Fibroblast of skin of back (primary cell): ENCODE measurements at places on chromosomes 5 and 9.

DNA sequence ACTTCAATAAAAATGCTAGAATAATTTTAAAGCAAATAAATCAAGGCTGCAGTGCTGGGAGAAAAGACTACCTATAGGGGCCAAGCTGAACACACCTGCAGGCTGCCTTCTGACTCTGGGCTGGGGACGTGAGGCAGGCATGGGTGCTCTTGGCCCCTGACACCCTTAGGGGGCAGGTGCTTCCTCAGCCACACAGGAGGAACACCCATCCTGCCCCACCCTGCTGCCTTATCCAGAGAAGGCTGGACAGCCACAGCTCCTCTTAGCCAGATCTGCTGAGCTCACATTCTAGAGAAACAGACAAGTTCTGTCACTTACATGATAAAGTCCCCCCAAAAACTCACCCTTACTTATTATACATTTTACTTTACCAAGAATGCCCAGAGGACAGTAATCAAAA is 6.6 kb upstream of the LMX1B start:
- no peak for DNase-seq

DNA sequence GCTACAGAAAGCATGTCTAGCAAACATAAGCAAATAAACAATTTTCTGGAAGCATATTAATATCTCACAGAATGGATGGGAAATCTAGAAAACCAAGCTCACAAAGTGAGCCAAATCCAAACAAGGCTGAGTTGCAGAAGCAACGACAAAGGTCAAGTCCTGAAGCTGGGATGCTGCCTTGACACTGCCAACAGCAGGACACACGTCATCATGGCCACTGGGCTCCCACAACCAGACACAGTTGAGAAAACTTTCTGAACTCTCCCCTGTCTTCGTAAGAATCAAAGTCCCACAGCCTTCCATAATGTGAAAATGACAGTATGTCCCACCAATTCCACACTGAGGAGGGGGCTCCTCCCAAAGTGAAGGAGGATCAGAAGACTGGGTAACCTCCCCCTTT is 37.6 kb downstream of the EPB41L4A start:
- DNase-seq, result no peak

DNA sequence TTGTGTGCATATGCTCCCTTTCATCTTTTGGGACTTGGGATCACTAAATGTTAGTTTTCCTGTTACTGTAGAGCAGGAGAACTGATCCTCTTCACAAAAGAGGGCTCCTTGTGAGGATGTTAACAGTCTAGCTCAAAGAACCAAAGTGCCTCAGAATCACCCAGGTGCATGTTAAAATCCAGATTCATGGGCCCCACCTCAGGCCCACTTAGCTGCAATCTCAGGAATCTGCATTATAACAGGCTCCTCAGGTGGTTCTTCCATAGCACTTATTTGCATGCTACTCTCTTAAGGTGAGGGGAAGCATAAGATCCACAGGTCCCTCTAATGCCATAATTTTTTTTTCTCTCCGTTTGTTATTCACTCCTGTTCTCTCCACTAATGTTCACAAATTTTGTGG is 14.8 kb upstream of the MEF2C start:
- no peak for DNase-seq

DNA sequence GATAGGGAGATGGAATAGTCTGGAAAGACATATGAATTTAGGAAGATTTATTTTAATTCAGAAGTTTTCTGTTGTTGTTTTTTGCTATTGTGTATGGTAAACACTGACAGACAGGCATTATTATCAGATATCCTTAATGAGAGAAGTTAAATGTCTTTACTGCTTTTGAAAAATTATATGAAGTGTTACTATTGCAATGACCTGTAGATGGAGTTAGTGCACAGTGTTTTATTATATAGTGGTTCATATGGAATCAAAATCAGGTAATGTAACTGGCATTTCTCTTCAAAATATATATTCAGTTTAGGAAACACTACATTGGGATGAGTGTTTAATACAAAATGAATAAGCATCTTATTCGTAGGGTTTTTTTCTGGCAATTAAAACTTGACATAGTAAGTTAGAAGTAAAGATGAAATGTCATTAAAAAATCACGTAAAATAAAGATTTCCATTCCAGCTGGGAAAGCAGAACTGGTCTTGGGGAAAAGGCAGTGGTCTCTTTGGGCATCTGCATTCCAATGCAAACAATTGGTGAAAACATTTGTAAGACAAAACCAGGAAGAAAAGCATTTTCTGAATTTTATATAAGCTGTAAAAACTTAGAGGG is 3.9 kb downstream of the GABRA1 start:
- no peak for DNase-seq

- no peak for DNase-seq
These were observed 210.8 kb downstream of the TRPM3 start for GRCh38 chr9:70910598-70910997.

- DNase-seq, result peak; percentile 12
These were observed 20.6 kb upstream of the NR5A1 start for GRCh38 chr9:124527781-124528180.

- DNase-seq, result peak; percentile 49
These were observed at the start of gene FGFR4 for GRCh38 chr5:177086654-177087397. TSS of gene FGFR4 (plus strand) at chr5:177086915. CDS start at chr5:177089603, 2,688 bp downstream.

DNA sequence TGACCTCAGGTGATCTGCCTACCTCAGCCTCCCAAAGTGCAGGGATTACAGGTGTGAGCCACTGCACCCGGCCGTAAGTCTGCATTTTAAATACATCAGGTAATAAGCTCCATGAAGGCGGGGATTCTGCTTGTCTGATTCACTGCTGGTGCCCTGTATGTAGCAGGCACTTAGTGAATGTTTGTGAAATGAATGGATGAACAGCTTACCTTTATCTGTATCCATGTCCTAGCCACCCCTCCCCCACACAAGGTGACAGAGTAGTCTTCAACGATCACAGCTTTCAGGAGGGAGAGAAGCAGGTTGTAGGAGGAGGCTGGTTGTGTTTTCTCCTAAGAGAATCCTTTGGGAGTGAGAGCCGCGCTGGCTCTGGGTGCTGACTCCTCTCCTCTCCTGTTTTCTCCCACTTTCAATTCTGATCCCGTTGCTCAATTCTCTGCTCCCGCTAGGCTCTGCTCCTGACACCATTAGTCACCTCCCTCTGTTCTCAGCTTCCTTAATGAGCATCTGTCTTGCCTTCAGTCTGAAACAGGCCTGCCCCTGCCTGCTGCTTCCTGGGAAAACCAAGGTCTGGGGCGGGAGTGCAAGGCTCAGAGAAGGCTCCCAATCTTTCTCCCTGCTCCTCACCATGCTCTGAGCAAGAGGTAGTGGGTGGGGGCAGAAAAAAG is 88.8 kb upstream of the CTNNA1 start:
- no peak for DNase-seq

- DNase-seq, result no peak
These were observed 33.8 kb upstream of the PTGS1 start for GRCh38 chr9:122336866-122337555.

DNA sequence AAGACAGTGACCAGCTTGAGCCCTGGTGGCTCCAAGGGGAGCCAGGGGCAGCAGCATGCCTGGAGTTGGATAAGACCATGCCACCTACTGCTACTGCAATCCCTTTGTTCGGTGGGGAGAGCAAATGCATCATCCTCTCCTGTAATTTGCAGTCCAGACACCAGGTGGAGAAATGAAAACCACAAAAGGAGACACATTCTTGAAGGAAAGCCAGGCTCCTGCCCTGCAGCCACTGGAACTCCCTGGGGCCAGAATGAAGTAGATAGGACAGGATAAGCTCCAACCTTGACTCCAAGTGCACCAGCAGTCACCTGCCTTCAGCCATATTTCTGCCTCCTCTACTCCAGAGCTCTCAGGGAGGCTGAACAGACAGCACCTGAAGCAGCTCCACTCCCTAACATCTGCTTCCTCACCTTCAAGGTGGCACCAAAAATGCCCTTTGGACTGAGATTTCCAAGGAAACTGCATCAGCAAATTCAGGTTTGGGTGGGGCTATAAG is 65.1 kb upstream of the IQGAP2 start:
- peak; percentile 55 for DNase-seq

DNA sequence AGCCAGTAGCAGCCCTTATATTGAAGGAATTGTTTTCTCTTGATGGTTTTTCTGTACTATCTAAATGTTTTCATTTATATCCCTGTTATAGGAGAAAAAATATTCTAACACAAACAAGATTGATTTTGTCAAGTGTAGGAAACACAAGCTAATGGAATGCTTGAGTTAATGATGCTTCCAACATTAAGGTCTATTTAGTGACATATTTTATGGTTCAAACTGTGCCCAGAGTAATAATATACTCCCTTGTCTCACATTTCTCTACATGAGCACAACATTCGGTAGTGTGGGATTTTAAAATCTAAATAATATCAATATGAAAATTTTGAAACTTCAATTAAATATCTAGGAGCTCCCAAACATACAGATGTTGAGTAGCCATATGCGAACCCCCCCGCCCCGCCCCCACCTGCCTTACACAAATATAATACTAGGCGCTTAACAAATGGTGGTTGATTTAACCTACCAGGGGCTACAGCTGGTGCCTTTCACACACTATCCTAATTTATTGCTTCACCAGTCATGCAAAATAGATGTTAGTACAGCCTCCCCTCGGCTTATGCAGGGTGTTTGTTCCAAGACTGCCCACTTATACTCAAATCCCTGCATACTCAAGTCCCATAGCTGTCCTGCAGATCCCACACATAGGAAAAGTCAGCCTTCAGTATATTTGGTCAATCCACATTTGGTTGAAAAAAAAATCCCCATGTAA is 124.1 kb upstream of the ACO1 start:
- no peak for DNase-seq

DNA sequence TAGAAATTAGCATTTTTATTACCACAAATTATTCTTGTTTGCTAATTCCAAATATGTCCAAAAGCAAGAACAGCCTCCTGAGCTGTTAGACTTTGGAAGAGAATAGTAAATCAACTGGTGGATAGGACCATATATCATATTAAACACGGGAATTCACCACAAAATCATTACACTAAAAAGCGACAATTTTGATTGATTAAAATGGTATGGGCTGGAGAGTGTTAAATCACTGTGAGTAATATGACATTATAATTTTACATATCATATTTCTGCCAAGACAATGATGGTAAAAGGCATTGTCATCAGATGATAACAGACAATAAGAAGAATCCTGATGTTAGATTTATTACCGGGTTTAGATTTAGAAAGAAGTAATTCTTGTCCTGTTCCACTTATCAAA is 107.2 kb upstream of the ARRDC3 start:
- no peak for DNase-seq

DNA sequence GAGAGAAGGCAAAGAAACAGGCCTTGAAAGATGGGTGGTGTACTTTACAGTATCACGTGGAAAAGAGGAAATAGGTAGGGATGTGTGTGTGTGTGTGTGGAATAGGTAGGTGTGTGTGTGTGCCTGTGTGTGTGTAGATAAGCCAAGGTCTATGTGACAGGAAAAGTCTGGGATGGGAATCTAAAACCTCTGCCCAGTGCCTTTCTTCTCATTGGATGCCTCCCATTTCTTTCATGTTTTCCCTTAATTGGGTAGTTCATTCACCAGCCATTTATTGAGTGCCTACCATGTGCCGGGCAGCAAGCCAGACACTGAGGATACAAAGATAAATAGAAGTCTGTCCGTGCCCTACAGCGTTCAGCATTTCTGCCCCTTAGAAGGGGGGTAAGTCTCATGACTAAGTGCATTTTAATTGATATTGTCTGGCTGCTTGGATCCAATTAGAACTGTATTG is 1.0 kb downstream of the URM1 start:
- no peak for DNase-seq

- DNase-seq, result peak; percentile 48
These were observed 847.7 kb downstream of the MAT2B start for GRCh38 chr5:164353155-164353554.

DNA sequence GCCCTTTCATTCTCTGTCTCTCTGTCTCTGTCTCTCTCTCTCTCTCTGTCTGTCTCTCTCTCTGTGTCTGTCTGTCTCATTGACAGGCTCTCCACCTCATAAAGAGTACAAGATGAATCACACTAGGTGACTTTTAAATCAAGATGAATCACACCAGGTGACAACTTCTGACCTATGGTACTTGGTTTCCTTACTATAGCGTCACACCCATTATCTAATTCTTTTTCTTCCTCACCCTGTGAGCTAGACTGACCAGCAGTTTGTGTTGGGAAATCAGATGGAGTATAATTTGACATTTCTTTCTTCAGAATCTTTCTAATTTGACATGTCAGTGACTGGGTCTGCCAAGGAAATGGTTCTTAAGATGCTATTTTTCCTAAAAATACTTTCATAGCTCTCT is 232.9 kb downstream of the ARRDC3 start:
- no peak for DNase-seq

- DNase-seq, result no peak
These were observed 4.0 kb downstream of the ADGRD2 start for GRCh38 chr9:124454296-124454695.

DNA sequence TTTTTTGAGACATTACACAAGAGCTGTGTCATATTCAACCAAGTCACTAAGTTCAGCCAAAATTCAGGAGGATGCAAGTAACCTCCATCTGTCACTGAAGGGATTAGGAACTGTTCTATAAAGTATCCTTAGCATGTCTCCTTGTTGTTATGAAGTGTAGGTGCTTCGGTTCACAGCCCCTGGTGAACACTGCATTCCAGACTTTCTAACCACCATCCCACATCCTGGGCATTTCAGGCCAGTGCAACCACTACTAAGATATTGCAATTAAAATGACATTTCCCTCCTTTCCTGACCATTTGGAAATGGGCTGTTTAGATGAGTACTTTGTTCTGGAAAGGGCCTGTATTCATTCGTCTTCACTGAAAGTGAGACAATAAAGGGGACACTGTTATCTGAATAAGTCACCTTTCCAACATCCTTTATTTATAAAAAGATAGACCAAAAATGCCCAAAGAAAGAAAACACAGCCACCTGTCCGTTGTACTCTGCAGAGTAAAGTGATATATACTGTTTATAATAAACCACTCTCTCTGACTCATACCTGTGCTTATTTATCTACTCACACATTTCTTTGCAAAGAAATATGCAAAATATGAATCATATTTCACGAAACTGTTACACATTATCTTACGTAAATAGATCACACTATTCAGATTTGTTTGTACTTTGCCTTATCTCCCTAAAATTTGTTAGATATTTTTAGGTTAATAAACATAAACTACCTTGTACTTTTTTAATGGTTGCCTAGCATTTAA is 861.9 kb downstream of the CDH18 start:
- DNase-seq, result no peak

GRCh38 chr5:62093976-62094375 is 212.0 kb upstream of the KIF2A start:
- DNase-seq, result peak; percentile 39

GRCh38 chr5:169592937-169593650 is 9.5 kb downstream of the SPDL1 start:
- no peak for DNase-seq

GRCh38 chr5:83531661-83532060 is 60.1 kb downstream of the VCAN start:
- DNase-seq, result no peak
